Sigmoid colon (tissue), 7 donors: ENCODE measurements at places on chromosomes 13 and 19. TPM values are rescaled to one million over a fixed set of nuclear protein-coding genes. Genes with fewer than 3 reads are reported as not detected.

DNA sequence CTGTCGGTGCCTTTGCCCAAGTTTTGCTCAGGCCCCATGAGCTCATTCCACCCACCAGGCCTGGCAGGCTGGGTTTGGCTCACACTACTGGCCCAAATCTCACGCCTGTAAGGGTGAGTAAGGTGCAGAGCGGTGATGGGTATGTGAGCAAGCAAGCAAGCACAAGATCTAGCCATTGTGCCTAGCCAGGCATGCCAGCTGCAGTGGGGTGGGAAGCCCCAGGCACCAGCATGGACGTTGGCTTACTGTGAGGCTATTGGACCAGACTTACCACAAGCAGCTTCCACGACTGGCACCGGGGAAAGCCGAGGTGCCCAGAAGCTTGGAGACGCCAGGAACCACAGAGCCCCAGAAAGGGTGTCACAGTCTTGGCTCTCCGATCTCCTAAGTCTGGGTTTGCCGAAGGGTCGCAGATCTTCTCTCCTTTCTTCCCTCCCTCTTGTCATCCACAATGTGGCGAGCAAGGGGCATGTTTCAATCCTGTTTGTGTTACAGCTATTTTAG, 2659.4 kb upstream of the PCDH20 start:
- H3K27me3 ChIP-seq = no peaks in the 10 kb centered on the region
- no peak overlapping the region for H3K27ac ChIP-seq
- no peaks in the 10 kb centered on the region for H3K4me1 ChIP-seq

- peak; percentile 72 for DNase-seq
- no peaks in the 10 kb centered on the region for H3K4me1 ChIP-seq
- H3K36me3 ChIP-seq = no peaks in the 10 kb centered on the region
- H3K27ac ChIP-seq = peak overlapping the region; percentile 52
- H3K27me3 ChIP-seq = peaks cover 23% of the 10 kb centered on the region
Observed at GRCh38 chr19:51123381-51123800, 1.3 kb upstream of the SIGLEC9 start.

DNA sequence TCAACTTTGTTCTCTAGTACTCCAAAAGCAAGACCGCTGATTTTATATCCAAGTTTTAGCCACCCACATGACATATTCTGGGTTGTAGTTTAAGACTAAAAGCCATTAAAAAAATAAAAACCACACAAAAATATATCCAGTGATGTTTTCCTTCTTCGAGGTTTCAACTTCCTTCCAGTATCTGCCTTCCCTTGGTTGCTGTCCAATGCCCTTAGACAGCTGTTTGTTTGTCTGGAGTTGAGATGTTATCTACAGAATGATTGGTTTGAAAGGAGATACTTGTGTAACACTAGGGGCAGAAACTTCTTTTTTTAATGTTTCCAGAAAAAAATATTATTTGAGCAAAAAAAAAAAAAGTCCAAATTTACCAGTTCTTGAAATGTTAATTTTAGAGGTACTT, 591.5 kb upstream of the PCDH9 start:
- DNase-seq = no peak
- no peak overlapping the region for H3K27ac ChIP-seq
- H3K4me1 ChIP-seq = no peaks in the 10 kb centered on the region
- no peaks in the 10 kb centered on the region for H3K36me3 ChIP-seq

GRCh38 chr19:41455936-41456335, 13.0 kb downstream of the ERICH4 start:
- no peaks in the 10 kb centered on the region for H3K36me3 ChIP-seq
- no peaks in the 10 kb centered on the region for H3K4me1 ChIP-seq
- H3K27me3 ChIP-seq = peaks cover 14% of the 10 kb centered on the region

- DNase-seq = no peak
- peak overlapping the region; percentile 80 for H3K27ac ChIP-seq
- H3K36me3 ChIP-seq = no peaks in the 10 kb centered on the region
- no peaks in the 10 kb centered on the region for H3K27me3 ChIP-seq
- H3K4me1 ChIP-seq = peaks cover 95% of the 10 kb centered on the region
Observed at GRCh38 chr19:56109226-56109625, 11.9 kb downstream of the ZNF787 start.

DNA sequence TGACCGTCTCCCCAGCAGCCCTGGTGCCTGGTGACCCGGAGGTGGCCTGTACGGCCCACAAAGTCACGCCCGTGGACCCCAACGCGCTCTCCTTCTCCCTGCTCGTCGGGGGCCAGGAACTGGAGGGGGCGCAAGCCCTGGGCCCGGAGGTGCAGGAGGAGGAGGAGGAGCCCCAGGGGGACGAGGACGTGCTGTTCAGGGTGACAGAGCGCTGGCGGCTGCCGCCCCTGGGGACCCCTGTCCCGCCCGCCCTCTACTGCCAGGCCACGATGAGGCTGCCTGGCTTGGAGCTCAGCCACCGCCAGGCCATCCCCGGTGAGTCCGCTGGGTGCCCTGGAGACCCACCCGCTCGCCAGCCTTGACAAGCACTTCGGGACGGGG, 2.2 kb downstream of the MADCAM1 start:
- DNase-seq = no peak
- H3K4me3 ChIP-seq = no peak overlapping the region
- H3K27ac ChIP-seq = no peak overlapping the region
- H3K4me1 ChIP-seq = peaks cover 18% of the 10 kb centered on the region
- H3K36me3 ChIP-seq = no peaks in the 10 kb centered on the region

DNA sequence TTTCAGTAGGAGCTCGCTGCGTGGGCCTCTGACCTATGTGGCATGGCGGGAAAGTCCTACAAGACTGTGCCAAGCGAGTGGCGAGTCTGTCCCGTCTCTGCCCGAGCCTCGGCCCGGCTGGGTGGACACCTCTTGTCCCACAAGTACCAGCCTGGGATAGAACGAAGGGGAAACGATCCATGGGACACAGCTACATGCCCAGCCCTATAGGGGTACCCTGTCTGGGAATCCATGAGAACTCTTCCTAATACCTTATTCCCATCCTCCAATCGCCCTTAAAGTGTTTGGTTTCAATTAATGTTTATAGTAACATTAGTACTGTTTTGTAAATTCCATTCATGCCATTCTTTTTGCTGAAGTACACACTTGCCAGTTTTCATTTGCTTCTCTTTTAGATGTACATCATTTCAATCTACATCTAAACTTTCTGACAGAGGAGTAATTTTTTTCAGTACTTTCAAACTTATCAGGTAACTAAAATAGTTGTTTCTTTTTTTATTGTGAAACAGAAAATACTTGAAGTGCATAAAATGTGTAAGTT, 667 bp upstream of the ZNF790 start:
- H3K27me3 ChIP-seq = no peaks in the 10 kb centered on the region
- H3K4me1 ChIP-seq = no peaks in the 10 kb centered on the region
- DNase-seq = no peak
- peaks cover 18% of the 10 kb centered on the region for H3K36me3 ChIP-seq
- peak overlapping the region; percentile 58 for H3K4me3 ChIP-seq

DNA sequence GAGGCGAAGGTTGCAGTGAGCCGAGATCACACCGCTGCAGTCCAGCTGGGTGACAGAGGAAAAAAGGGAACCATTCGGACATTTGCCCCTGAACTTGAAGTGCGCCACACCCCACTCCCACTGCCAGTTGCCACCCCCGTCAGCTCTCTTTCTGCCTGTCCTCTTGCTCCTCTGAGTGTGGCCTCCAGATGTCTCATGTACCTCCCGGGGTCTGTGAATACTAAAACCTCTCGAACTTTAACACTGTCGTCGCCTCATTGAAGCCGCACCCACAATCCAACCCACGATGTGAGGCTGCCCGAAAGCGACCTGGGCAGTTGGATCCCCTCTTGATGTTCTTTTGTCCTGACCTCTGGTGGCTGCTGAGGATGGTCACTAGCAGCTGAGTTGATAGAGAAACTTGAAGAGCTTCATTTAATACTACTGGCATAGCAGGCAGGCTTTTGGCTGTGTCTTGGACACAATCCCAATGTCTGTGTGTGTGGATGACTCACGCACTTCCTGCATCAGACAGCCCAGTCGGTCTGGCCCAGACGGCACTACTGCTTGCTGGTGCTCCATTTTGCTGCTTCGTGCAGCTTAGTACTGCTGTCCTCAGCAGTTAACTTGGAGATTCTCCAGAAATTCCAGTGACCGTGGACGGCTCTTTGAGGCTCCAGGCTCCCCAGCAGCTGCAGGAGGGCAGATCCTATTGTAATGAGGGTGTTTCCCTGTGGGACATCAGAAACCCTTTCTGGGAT, 4.2 kb downstream of the FPR3 start:
- H3K4me3 ChIP-seq = no peak overlapping the region
- peak overlapping the region; percentile 66 for H3K27ac ChIP-seq
- DNase-seq = peak; percentile 90
- H3K27me3 ChIP-seq = no peaks in the 10 kb centered on the region

DNA sequence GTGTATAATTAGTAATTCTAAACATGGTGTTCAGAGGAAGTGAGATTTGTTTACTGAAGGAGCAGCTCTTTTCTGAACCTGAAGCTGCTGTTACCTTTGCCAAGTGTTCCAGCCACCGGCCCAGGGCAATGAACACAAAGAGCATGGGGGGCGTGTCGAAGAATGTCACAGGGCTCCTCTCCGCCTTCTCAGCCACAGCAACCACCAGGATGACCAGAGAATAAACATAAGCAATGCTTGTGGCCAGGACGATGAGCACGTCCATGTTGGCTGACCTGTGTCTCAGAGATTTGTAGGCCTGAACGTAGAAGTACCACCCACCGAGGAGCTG, 53.1 kb downstream of the ATP7B start:
- H3K27me3 ChIP-seq = no peaks in the 10 kb centered on the region
- H3K4me1 ChIP-seq = no peaks in the 10 kb centered on the region
- no peak overlapping the region for H3K27ac ChIP-seq

GRCh38 chr13:36847606-36848005, 28.6 kb downstream of the RFXAP start:
- no peak overlapping the region for H3K4me3 ChIP-seq
- no peaks in the 10 kb centered on the region for H3K27me3 ChIP-seq
- no peak overlapping the region for H3K27ac ChIP-seq
- peaks cover 5% of the 10 kb centered on the region for H3K4me1 ChIP-seq

GRCh38 chr13:98427331-98427995, 149.4 kb downstream of the STK24 start:
- H3K4me1 ChIP-seq = no peaks in the 10 kb centered on the region
- no peak for DNase-seq
- H3K27ac ChIP-seq = no peak overlapping the region
- no peak overlapping the region for H3K4me3 ChIP-seq

DNA sequence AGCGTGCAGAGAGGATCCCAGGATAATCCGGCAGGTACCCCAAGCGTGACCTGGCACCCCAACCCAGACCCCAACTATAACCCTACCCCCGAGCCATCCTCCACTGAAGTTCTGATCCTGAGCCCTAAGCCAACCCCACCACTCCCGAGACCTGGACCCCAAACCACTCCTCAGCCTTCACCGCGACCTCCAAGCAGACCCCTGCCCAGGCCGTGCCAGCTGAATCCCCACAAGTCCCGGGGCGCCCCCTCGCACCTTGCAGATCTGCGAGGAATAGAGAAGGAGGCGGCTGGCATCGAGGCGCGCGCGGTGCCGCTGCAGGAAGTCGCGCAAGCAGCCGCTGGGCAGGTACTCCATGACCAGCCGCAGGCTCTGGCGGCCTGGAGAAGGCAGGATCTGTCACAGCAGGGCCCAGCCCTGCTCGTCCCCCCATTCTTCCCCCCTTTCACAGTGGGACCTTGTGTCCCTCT, 10.1 kb upstream of the INSL3 start:
- H3K27me3 ChIP-seq = peaks cover 4% of the 10 kb centered on the region
- H3K4me1 ChIP-seq = no peaks in the 10 kb centered on the region
- no peaks in the 10 kb centered on the region for H3K36me3 ChIP-seq
- no peak overlapping the region for H3K27ac ChIP-seq

DNA sequence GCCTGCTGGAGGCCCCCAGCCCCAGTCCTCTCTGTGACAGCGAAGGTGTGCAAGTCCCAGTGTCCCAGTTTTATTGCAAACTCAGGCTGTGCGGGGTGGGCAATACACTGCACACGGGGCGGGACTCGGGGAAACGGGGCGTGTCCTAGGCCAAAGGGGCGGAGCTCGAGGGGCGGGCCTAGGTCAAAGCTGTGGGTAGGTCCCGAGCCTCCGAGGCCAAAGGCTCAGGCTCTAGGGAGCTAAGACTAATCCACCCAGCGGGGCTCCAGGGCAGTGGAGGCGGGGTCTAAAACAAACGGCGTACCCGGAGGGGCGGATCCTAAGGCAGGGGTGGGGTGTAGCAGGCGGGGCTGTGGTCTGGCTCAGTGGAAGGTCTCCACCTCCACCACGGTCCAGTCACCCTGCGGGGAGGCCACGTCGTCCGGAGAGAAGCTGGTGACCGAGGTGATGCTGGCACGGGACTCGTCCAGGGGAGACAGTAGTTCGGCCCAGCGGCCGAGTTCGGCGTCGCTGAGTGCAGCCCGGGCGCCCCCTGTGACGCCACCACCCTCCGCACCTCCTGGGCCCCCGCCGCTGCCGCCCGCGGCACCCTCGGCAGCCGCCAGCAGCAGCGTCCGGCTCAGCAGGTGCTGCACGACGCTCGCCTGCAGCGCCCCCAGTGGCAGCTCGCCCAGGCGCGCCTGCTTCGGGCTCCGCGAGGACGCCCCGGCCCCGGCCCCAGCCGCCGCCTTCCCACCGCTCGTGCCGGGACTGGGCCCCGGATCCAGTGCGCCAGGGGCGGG, 5.3 kb downstream of the PRR36 start:
- peaks cover 68% of the 10 kb centered on the region for H3K27me3 ChIP-seq
- no peak for DNase-seq
- H3K36me3 ChIP-seq = no peaks in the 10 kb centered on the region

DNA sequence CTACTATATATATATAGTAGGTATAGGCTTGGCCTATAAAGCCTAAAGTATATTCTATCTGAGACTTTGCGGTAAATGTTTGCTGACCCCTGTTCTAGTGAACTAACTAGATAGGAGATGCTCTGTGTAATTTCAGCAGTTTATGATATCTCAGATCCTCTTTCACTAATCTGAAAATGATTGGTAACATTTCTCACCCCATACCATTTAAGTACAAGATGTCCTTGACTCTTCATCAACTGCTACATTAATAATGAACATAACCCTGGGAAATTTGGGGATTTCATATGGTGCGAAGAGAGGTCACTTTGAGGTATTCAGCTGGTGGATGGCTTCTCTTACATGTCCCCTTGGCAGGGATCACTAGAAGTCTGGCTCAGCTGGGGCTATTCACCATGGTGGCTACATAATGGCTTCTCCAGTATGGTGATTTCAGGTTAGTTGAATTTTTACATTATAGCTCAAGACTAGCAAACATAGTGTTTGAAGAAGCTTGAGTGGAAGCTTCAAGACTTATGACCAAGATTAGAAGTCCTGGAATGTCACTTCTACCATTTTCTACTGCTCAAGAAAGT, 103.6 kb upstream of the MYCBP2 start:
- H3K27ac ChIP-seq = no peak overlapping the region
- H3K4me3 ChIP-seq = no peak overlapping the region
- no peaks in the 10 kb centered on the region for H3K4me1 ChIP-seq
- H3K27me3 ChIP-seq = no peaks in the 10 kb centered on the region
- DNase-seq = no peak

GRCh38 chr19:54551293-54551692, 22.3 kb upstream of the LILRA2 start:
- H3K27me3 ChIP-seq = no peaks in the 10 kb centered on the region
- no peak overlapping the region for H3K4me3 ChIP-seq
- DNase-seq = no peak
- no peaks in the 10 kb centered on the region for H3K36me3 ChIP-seq
- no peaks in the 10 kb centered on the region for H3K4me1 ChIP-seq

TMC4 gene
- not detected for total RNA-seq

C19orf81 gene
- total RNA-seq = not detected

N4BP2L1 gene
- 17.7 TPM for total RNA-seq

ZNF506 gene
- total RNA-seq = 21.9 TPM

YJEFN3 gene
- 2.2 TPM for total RNA-seq
